ENCODE measurements at places on chromosomes 1 and 21. TPM values are rescaled to one million over a fixed set of nuclear protein-coding genes. Genes with fewer than 3 reads are reported as not detected.

- no peak for DNase-seq
Measured at GRCh38 chr1:42267904-42268303, 67.1 kb downstream of the FOXJ3 start.

- no peak for DNase-seq
Measured at GRCh38 chr1:90955769-90956168, 66.1 kb downstream of the ZNF644 start.

SLC5A9 gene
- 3.0 TPM for total RNA-seq

- DNase-seq: no peak
Measured at GRCh38 chr1:180751921-180752320, 120.1 kb downstream of the XPR1 start.

DNA sequence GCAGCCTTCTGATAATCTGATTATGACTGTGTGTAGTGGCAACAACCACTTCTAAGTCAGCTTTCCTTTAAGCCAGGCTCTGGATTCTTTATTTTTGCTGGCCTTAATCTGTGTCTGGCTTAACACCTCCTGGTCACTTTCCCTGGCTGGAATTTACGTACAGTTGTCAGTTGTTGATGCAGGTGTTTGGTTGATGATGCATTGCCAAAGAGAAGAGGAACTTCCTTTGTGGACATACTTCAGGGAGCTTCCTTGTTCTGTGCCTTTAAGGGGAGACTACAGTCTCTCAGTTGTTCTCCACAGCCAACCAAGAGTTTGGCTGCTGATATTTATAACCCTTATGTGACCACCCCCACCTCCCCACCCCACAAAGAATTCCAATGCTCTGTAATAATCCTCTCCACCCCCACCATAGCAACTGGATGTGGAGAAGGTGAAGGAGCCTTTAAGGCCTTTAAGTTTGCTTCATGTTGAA lies 96.0 kb upstream of the BMP8A start:
- no peak for DNase-seq

HES2 gene
- total RNA-seq: 18.2 TPM

DNA sequence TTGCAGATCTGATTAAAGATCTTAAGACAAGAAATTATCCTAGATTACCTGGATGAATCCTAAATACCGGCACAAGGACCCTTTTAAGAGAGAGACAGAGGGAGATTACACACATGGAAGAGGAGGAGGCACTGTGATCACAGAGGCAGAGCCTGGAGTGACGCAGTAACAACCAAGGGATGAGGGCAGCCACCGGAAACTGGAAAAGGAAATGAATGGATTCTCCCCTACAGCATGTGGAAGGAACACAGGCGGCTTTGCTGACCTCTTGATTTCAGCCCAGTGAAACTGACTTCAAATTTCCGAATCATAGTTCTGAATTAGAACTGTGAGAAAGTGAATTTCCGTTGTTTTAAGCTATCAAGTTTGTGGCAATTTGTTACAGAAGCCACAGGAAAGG lies 50.2 kb upstream of the IVNS1ABP start:
- DNase-seq: no peak

DNA sequence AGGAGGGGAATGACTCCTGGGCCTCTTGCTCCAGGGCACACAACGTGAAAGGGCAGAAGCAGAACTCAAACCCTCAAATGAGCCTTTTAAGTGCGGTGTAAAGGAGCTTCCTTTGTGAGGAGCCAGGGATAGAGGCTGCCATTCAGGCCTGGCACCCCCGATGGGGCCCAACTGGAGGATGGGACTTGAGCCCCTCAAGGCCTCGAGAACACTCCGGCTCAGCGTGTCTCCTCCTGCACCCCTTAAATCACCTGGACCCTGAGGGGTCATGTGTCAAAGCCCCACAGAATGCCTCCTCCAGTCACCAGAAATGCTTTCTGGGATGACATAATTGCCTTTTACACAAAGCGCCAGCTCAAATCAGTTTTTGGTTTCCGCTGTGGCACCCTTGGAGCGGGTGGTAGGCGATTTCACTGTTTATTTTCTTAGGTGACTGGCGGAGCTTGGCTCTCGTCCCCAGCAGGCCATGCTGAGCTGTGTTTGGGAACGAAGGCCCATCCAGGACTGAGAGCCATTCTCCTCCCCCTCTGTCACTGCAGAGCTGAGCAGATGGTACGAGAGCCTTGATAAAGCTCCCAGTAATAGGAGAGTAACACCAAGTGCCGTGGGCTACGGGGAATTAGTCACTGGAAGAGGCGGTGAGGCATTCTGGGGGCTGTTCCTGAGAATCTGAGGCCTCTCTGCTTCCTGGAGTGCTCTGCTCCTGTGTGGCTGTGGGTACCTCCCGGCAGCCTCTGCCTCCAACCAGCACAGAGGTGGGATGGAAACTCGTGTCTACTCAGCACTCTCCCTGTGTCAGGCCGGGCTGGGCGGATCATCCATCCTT lies 163.0 kb downstream of the GRIK3 start:
- DNase-seq: peak; percentile 14

All from suprapubic skin (tissue), 4 donors.